ENCODE measurements at places on chromosomes 3 and 15.
A peak's percentile ranks its signal among the peaks of the same experiment; 100 is the strongest.

DNA sequence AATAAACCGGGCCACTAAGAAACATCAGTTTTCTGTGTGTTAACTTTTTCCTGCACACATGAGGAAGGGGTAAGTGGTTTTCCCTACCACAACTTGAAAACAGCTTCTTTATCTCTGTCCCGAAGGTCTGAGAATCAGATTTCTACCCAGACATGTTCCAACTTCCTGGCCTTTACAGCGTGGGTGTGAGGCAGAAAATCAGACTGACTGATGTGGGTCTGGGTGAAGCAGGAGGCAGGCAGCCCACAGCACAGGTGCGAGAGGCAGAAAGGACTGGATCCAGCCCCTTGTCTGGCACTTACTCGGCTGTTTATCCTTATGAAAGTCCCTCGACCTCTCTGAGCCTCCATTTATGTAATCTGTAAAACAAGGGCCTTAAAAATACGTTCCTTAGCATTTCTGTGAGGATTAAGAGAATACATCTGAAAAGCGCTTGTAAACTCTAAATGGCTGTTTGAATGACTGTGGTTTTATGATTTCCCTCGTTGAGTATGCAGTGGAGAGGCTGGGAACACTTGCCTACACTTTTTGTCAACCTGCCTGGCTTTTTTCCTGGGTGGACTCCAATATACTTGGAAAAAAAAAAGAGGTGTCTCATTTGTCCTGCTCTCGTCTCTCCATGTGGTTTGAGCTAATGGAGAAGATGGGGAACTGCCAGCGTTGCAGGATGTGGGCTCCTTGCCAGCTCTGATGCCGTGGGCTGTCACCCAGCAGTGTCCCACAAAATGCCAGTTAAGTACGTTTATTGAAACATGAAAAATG lies 3.1 kb downstream of the AGBL1 start:
- DNase-seq = no peak

DNA sequence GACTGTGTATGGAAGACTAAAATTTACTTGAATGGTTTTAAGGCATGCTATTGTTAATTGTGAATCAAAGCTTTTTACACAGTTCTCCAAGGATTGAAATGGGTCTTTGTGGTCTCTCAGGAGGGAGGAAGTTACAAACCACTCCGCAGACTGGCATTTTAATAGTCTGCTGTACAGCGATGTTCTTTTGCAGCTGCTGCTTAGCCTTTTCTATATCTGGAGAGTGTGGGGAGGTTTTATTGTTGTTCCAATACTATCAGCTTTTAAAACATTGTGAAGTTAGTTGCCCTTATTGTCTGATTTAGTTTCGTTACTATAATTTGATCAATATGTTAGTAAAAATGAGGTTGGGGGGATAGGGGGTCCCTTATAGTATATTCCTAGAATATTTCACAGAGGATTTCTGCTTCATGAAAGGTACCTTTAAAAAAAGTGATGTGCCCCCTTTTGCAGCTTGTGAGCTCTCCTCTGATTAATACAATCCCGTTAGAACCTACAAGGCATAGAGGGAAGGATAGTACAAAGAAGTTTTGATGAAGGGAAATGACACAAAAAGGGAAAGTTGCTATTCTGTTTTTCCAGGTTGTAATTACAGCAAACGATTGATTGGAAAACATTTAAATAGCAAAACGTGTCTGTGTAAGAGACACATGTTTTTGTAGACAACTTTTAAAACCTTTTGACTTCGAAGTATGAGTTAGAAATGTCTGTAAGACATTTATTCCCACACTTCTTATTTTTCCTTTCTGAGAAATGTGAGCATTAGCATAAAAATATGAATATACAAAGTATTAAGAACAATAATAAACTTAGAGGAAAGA lies 158.3 kb upstream of the CGNL1 start:
- DNase-seq = no peak

GRCh38 chr3:194306771-194307640 lies 44.1 kb downstream of the CPN2 start:
- DNase-seq = no peak

DNA sequence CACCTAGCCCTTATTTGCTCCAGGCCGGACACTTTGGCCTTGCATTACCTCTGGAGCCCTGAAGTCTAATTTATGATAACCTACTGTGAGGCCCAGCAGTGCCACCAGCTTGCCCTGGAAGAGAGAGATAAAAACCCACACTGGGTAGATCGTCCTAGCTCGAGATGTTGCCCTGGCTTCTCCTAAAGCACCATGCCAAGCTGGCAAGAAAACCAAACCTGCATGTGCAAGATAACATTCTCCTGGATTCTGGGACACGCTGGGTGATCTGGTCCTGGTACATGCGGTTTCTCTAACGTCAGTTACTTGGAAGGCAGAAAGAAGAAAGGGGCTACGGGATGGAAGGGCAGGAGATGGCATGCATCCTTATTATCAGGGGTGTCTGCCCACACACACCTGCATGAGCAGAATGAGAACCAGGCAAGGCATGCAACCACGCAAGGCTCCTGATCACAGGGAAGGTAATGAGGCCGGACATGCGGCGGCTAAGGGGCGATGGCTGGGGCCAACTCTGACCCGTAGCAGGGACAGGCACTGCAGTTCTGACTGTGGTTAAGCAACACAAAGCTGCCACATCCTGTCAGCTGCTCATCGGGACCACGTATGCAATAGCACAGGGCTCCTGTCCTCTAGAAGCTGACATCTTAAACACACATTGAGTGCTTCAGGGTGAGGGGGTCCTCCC lies 73.0 kb downstream of the OXNAD1 start:
- peak; percentile 22 for DNase-seq

DNA sequence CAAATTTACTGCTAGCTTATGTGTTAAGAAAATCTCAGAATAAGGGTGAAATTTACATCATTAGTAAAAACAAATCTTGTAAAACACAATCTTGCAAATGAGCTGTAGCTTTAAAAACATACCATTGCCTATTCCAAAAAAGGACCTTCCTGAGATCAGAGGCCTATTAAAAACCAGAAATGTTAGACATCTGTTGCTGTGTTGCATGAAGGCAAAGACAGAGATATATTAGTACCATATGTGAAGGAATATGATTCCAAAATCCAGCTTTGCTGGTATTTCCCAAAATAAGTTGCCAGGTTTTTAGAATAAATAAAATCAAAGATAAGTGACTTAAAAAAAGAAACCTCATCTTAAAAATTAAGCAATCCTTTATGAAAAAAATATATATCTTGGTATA lies 504.1 kb upstream of the CDIN1 start:
- DNase-seq = no peak

- no peak for DNase-seq
Observed at GRCh38 chr15:98402486-98402885, 245.9 kb upstream of the IGF1R start.

GRCh38 chr15:81038975-81039607 lies 38.4 kb downstream of the TLNRD1 start:
- no peak for DNase-seq

DNA sequence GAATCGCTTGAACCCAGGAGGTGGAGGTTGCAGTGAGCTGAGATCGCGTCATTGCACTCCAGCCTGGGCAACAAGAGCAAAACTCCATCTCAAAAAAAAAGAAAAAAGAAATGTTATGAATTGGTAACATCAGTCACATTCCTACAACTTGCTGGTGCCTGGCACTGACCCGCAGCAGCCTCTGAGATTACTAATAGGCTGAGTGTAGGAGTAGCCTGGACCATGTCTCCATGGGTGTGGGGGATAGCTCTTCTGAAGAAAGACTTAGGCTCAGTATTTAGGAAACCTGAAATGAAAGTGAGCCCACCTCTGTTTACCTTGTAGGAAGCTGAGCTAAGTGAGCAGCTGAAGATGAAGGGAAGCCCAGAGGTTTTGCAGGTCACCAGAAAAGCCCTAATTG lies 148.3 kb downstream of the LRRC28 start:
- no peak for DNase-seq

GRCh38 chr3:25453619-25454004 lies 25.5 kb downstream of the RARB start:
- no peak for DNase-seq

GRCh38 chr3:123739754-123740153 lies 144.4 kb downstream of the MYLK start:
- DNase-seq = no peak

DNA sequence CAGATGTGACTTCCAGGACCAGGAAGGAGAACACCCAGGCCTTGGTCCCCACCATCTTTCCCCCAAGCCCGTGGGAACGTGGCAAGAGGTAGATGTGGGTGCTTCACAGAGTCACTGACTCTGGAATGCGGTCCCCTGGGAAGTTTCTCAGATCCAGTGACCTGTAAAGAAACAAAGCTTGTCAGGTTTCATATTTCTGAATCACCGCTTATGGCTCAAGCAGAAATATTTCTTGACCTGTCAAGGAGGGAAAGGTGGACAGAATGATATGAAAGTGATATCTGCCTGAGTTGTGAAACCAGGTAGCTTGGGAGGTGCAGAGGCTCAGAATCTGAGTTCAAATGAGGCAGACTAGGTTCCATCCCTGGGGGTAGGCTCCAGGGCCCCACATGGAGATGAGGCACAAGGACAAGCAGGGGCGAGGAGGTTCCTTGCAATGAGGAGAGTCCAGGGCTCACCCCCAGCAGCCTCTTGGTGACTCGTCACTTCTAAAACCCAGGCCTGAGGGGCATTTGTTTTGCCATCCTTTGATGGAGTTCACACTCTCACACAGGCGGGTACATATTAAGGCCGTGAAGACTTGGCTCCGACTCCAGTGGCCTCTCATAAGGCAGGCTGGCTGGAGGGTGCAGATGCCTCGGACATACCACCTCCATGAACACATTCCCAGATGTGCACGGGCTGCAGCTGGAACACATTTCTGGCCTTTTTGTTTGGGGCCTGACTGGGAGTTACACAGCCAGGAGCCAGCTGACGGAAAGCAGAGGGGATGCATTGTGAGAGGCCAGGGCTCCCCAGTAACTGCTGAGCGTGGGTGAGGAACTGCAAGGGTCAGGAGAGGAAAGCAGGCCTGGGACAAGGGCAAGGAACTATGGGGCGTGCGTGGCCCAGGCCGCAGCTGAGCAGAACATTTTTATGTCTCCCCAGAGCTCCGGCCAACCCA lies 1.3 kb downstream of the CILP start:
- DNase-seq = no peak
